CD4-positive, alpha-beta T cell treated with Interleukin-10 for 1 hour (primary cell): ENCODE measurements at places on chromosomes 4 and X.

DNA sequence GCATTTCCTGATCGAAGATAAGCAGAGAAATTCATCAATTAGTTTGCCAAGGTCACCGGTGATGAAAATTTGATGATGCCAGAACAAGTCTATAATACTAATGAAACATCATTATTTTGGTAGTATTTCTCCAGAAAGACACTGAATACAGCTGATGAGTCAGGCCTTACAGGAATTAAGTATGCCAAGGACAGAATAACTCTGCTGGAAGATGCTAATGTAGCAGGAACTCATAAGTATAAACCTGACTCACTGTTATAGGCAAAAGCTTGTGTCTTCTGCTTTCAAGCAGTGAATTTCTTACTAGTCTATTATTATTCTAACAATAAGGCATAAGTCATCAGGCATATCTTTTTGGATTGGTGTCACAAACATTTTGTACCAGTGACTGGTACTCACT is 1825.1 kb upstream of the IGFBP7 start:
- DNase-seq, result no peak

- peak; percentile 2 for DNase-seq
Measured at GRCh38 chr4:7323872-7324650, 110.7 kb downstream of the PSAPL1 start.

- no peak for DNase-seq
Measured at GRCh38 chr4:188554413-188554812, 415.2 kb downstream of the TRIML1 start.

- DNase-seq, result no peak
Measured at GRCh38 chrX:3094261-3094660, 53.0 kb downstream of the ARSF start.

- no peak for DNase-seq
Measured at GRCh38 chr4:16365036-16365569, 138.8 kb upstream of the TAPT1 start.

- no peak for DNase-seq
Measured at GRCh38 chrX:13511241-13511943, 58.0 kb upstream of the EGFL6 start.

DNA sequence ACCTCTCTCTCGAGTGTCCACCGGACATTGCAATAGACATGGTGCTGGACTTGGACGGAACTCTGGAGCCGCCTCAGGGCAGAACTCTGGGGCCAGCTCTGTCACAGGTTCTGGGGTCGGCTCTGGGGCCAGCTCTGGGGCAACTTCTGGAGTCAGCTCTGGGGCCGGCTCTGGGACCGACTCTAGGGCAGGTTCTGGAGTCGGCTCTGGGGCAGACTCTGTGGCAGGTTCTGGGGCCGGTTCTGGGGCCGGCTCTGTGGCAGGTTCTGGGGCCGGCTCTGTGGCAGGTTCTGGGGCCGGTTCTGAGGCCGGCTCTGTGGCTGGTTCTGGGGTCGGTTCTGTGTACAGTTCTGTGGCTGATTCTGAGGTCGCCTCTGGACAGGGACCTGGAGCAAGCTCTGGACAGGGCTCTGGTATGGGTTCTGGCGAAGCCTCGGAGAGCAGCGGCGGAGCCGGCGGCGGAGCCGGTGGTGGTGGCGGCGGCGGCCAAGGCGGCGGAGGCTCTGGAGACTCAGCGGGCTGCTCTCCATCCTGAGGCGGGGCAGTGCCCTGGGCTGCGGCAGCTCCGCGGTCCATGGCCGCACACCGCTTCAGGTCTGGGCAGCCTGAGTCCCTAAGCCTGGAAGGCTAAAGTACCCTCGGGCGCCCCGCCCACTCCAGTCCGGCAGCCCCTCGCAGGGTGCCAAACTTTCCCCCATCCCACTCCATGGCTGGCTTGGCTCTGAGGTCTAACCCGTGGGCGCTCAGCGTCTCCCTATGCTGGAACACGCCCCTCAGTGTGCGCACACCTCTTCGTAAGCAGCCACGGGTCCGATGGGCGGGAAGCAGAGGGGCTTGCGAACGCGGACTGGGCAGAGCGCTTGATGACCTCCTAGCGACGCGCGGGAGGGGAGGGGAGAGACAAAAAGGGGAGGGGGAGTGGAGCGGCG is at the start of gene DGKK:
Gene DGKK (minus strand): TSS at position 723 of the 929 bp plus-strand sequence. CDS start 147 bp downstream, at position 576.
- DNase-seq, result no peak

DNA sequence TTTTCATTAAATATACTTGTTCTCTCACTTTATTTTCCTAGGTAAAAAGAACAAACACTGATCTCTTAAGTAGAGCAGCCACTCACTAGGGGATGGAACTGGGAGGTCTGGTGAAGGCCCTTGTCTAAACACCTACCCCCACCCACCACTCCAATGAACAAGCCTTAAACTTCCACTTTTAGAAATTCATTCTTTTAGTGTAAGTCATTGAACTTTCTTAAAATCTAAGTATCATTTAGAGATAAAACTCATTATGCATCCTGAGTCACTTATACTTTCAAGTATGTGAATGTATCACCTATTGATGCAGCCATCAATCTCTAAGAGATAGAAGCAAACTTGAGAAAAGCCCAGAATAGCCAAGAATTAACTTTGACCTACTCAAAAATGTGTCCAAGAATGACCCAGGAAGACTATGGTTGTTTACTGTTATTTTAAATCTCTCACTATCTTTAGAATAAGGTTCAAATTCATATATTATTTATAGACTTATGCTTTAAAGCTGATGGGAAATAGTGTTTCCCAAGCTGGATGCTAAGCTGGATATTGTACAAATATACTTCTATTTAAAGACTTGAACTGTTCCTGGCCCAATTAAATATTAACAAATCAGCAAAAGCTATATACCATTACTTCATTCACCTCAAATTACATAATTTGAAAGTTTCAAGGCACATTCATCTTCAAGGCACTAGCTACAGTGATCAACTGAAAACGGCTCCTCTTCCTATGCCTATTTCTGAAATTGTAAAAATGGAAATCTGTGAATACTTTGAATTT is 49.5 kb downstream of the CAMK2D start:
- no peak for DNase-seq

DNA sequence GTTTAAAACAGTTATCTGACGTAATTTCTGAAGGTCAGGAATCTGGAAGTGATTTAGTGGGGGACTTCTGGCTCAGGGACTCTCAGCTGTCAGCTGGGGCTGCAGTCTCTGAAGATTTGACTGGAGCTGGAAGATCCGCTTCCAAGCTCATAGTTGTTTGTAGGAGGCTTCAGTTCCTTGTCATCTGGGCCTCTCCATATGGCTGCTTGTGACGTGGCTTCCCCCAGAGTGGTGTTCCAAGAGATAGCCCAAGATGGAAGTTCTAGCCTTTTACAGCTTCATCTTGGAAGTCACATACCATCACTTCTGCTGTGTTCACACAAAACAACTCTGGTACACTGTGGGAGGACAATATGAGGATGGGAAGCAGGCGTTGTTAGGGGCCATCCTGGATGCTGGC is 2.1 kb downstream of the MPC1L start:
- DNase-seq, result no peak

DNA sequence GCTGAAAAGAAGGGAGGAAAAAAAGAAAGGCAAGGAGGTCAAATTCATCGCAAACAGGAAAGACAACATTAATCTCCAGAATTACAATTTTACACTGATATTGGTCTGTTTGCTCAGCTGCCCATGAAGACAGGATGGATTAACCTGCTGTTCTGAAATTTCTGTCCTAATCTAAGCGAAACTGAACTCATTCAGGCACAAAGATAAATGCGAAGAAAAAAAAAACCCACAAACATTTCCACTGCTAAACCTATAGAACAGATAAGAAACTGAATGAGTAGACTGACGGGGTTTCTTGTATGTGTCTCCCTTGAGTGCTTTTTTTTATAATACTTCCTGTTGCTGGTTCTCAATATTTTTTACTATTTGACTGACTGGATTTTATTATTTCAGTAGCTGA is 251.8 kb upstream of the FTHL17 start:
- no peak for DNase-seq

DNA sequence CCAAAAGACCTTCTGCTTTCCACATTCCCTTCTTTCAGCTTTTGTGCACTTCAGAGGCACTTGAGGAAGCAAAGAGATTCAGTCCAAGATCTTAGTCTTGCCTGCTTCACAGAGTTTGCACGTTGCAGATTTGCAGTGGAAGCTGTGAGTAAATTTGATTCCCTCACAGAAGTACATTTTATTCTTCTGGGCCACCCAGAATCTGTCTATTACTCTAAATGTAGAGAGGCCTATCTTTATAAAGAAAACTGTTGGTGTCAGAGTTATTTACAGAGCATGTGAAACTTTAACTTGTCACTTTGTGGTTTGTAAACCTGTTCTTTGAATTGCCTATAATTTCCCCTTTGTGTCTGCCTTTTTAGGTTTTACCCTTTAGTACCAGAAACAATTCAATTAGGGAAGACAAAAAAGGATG is 15.5 kb downstream of the SPRY1 start:
- DNase-seq, result no peak

DNA sequence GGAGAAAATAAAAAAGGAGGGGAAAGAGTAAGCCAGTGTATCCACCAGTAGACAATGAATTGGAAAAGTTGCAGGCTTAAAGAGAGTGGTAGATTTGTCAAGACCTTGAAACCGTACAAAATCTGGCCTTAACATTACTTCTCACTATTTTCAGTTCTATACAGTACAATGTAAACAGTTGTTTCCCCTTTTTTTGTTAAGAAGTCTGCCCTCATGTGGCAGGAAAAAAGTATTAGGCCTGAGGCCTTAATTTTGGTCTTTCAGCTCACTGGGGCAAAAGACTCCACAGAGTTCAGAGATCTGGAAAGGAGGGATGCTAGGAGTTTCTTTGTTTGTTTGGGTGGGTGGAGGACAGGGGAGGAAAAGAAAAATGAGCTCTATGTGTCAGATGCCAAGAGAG is 92.8 kb upstream of the CCDC160 start:
- peak; percentile 18 for DNase-seq

DNA sequence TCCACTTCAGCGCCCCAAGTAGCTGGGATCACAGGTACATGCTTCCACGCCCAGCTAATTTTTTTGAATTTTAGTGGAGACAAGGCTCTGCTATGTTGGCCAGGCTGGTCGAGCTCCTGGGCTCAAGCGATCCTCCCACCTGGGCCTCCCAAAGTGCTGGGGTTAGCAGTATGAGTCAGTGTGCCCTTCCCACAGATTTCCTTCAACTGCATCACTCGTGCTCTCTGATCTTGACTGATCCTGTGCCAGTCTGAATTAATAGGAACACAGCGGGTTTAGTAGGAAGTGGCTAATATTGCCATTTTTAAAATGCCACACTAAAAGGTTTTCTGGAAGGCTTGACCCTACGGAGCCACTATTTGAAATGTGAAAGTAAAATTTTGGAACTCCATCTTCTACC is 4.3 kb upstream of the SHROOM2 start:
- DNase-seq, result no peak

- no peak for DNase-seq
Measured at GRCh38 chr4:98482847-98483806, 175.3 kb downstream of the TSPAN5 start.

DNA sequence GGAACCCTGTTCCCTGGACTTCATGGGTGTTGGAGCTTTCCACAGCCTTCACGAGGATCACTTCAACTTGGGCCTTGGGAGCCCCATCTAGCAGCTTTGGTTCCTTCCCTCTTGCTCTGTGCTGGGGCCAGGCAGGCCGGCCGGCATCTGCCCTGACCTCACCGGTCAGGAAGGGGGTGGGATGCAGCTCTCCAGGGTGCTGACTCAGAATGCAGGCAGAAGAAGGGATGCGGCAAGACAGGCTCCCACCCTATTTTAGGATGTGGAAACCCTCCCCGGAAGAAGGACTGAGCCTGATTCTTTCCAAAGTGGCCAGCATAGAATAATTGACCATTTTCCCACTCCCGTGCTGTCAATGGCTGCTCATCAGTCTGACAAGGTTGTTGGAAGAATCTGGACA is 47.1 kb downstream of the FHDC1 start:
- no peak for DNase-seq

GRCh38 chr4:107318078-107318477 is 282.0 kb upstream of the DKK2 start:
- DNase-seq, result no peak

- DNase-seq, result no peak
Measured at GRCh38 chr4:99723612-99724011, 66.0 kb upstream of the C4orf54 start.

DNA sequence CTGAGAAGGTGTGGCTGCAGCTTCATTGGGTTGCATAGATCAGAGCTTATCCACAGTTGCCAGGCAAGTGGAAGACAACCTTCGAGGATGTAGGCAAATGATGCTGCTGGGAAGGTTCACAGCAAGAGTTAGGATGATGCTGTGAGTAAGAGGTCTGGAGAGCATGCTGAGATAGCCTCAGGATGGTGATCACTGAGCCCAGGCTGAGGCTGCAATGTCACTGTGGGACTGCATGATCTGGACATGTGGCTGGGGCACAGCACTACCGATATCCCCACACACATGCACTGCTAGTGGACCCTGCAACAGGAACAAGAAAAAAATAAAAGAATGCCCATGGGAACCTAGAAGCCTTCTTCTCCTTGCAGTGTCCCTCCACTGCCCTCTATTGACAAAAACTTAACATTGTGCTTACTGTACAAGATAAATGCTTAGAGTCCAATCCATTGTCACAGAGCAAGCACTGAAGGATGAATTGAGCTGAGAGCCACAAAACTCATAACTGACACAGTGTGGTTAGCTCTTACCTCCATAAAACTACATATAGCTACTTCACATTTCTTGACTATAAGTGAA is 105.6 kb downstream of the CNKSR2 start:
- DNase-seq, result peak; percentile 54

DNA sequence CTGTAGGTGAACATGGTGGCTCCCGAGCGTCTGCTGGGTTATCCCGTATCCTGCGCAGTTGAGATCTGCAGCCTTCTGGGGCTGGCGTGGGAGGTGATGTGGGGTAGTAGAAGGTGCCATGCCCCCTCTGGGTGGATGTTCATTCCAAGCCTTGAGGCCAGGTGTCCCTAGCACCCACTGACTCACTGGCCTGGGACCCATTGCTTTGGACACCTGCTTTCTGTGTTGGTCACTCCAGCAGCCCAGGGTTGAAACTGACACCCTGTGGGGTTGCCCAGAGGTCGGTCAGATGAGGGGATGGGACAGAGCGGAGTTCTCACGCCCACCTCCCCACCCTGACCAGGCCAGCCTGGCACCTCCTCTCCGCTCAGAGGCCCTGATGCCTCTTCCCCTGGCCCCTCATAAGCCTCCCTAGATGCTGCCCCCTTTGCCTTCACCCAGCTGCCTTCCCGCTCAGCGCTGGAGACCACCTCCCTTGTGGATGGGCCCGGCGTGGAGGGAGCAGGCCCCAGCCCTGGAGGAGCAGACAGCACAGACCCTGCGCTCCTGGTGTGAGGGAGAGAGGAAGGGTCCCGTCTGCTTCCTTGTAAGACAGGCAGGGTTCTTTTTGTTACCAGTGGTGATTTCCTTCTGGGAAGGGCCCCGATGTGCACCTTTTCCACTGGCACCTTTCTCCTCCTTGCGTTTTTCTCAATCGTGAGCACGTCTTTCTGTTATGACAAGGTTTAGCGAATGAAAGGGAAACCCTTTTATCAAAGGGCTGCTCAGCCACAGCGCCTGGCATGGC is 2.0 kb downstream of the DOK7 start:
- no peak for DNase-seq

DNA sequence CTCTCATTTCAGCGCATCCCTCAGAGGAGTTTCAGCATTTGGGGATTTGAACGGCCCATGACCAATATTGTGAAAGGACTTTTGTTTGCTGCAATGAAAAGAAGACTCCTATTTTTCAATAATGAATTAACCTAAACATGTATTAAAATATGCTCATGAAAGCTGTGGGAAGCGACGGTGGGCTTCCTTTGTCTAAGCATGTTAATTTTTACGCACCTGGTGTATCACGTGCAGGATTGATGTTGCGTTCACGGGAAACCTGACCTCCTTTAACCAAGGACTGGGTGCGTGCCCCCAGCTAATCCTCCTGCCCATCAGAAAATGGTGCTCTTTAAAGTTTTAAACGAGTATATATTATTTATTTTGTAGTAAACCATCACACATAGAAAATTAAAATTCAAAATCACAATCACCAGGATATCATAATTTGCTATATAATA is 590 bp upstream of the CCDC110 start:
- no peak for DNase-seq
